ENCODE measurements at places on chromosomes 1 and 21. TPM values are rescaled to one million over a fixed set of nuclear protein-coding genes. Genes with fewer than 3 reads are reported as not detected.

DNA sequence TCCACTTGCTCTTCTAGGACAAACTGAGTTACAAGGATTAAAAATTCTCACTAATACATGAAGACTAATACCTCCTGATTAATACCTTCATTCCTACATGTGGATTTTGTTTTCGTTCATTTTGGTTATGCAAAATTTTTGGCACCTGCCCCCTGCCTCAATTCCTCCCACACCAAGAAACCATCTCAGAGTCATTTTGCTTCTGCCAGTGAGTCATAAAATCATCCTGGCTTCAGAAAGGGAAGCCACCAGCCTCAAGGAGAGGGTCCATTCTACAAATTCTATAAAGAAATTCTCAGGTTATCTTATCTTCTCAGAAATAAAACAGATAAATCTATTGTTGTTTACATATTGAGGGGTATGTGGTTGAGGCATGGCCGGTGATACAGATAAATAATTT, 103.2 kb upstream of the COA6 start:
- no peak for DNase-seq

- no peak for DNase-seq
Measured at GRCh38 chr1:220368352-220369265, 96.4 kb upstream of the RAB3GAP2 start.

DNA sequence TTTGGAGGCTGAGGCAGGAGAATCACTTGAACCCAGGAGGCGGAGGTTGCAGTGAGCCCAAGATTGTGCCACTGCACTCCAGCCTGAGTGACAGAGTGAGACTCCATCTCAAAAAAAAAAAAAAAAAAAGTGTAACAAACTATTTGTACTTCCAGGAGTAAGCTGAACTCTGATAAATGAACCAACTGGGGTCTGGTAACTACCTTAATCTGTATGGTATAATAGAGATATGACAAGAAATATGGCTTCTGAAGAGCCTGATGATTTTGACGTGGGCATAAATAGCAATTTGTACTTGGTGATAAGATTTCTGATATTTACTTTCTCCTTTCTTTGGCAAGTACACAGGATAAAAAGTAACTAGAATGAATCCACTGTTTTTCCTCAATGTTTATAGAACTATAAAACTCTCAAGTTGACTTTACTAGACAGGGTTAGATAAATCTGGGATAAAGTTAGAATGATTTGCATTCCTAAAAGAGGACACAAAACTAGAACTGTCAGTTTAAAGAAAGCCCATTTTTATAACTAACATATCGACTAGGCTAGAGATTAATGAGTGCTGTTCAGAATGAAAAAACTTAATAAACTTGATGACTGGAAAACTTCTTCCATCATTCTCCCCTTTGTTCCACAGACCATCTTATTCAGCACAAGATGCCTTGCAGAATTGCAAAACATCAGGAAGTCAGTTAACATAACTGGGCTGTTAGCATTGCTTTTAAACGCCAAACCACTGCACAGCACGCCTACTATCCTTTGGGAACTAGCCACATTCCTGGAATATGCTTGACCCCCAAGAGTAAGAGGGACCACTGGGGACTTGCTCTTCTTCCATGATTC, 51.5 kb upstream of the EDARADD start:
- DNase-seq: no peak

Gene DIP2A
- total RNA-seq: 16.7 TPM

Gene DCDC2B
- total RNA-seq: not detected

DNA sequence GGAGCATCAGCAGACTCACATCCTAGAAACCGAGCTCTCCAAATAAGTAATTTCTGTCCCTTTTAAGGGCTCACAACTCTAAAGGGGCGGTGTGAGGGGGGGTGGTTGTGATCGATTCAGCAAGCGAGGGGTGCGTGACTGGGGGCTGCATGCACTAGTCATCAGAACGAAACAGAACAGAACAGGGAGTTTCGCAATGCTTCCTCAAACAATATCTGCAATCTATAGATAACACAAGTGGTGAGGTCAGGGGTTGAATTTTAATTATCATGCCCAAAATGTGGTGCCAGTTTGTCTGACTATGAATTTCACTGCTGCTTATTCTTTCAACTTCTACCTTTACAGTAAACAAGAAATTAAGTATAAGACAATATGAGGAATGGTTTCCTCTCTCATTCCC, 1003.0 kb upstream of the NCAM2 start:
- DNase-seq: no peak

DNA sequence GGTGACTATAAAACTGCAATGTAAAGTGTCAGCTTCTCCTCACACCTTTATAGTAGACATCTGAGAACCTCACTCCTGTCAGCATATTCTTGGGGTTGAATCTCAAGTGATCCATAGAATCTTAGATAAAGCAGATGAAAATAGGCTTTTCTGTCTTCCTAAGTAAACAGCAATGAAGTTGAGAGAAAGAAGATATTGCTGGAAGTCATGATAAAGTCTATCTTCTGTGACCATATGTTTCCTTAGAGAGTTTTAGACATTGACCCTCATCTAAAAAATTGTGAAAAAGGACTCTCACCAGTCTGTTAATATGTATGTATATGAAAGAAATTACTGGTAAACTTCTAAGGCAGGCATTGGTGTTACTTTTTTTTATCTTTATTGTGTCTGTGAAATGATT, 66.8 kb downstream of the LIPI start:
- DNase-seq: no peak

Gene NUAK2
- total RNA-seq: 32.0 TPM

GRCh38 chr1:49036700-49037099, 260.0 kb upstream of the BEND5 start:
- DNase-seq: no peak

Gene OR2T2
- not detected for total RNA-seq

Measured in esophagus squamous epithelium (tissue), 5 donors.